Stimulated activated CD8-positive, alpha-beta memory T cell treated with anti-CD3 and anti-CD28 coated beads, Interleukin-7, amount 100 ng/mL, for 4 hours (primary cell): ENCODE measurements at places on chromosomes 2 and 18.

DNA sequence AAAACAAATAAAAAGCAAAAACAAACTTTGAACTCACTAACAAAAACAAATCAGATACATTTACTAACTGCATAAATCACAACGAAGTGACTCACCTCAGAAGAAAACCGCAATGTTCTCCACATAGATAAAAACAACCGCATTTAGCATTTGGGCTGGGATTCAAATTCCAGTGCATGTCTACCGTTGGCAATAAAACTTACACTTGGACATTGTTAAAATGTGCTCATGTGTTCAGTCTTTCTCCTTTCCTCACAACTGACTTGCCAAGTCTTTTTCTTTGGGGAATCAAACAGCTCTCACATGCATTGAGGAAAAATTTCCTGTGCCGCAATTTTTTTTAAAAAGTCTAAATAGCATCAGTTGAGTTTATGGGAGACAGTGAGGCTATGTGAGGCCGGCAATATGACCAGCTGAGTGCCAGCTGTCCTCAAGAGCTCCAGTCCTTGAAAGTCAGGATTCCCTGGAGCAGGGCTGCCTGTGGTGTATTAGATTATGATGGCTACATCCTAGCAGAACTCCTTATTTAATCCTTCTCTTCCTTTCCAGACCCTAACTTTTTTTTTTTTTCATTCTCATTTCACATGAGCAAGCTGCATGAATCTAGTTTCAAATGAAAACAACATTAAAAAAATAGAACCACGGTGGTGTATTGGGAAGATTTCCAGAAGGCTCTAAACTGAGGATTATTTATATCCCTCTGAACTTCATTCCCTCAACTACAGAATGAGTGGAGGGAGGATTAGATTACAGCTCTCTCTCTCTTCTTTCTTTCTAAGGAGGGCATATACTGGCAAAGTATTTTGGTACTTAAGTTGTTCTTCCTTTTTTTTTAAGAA lies 70.2 kb upstream of the MEIS1 start:
- DNase-seq: no peak

GRCh38 chr2:128277961-128278681 lies 40.5 kb downstream of the HS6ST1 start:
- no peak for DNase-seq

DNA sequence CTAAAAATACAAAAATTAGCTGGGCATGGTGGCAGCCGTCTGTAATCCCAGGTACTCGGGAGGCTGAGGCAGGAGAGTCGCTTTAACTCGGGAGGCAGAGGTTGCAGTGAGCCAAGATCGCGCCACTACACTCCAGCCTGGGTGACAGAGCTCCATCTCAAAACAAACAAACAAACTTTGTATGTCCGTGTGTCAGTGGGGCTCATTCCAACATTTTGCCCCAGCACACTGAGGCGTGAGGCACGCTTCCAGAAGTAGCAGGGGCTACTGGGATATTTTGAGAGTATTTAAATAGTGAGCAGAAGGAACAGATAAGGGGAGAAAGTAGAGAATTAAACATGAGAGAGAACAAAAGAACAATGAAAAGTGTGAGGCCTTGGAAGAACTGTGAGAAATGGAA lies 83.3 kb upstream of the TANK start:
- no peak for DNase-seq

DNA sequence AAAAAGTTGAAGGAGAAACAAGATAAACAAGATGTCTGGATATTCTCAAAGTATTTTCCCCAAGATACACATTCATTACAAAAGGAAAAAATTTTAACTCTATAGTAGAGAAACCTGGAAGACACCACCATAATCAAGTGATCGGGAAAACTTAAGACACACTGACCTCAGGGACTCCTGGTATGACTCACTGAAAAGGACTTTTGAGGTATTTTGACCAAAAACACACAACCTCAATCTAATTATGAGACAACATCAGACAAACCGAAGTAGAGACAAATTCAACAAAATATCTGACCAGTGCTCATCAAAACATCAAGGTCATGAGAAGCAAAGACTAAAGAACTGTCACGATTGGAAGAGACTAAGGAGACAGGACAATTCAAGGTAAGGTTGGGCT lies 34.7 kb downstream of the LPIN2 start:
- DNase-seq: no peak

GRCh38 chr2:20622296-20622686 lies 28.6 kb downstream of the HS1BP3 start:
- no peak for DNase-seq

- DNase-seq: no peak
Measured at GRCh38 chr2:150485871-150486538, 1.5 kb downstream of the RND3 start.

- DNase-seq: no peak
Measured at GRCh38 chr18:5196253-5197031, 615 bp downstream of the AKAIN1 start.

DNA sequence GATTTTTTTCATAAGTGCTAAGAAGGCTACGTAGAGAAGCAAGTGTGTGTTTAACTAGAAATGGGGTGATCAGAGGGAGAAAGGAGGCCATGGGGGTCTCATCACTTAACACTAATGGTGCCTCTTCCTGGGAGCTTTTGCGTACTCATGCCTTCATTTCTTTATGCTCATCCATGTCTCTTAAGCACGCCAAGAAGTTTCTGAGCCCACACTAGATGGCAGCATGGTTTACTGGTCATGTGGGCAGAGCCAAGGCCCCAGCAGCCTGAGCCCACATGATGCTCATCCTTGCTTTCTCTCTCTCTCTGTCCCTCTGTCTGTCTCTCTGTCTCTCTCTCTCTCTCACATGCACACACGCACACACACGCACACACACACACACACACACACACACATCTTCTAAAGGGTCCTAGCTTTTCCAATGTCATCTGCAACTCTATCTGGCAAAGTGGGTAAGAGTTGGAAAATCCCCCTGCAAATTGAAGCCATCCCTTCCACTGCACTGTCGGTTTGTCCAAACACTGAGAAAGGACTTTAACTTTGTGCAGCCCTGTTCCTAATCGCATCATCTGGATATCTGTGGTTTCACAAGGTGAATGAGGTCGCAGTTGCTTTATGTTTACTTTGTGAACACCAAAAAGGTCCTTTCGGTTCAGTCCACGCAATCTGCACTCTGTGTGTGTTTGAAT lies 137.1 kb upstream of the CCDC68 start:
- no peak for DNase-seq

GRCh38 chr2:231182513-231182899 lies 15.9 kb upstream of the ARMC9 start:
- DNase-seq: no peak

- no peak for DNase-seq
Measured at GRCh38 chr18:28485918-28486317, 309.0 kb upstream of the CDH2 start.

- DNase-seq: no peak
Measured at GRCh38 chr2:127000937-127001336, 102.2 kb downstream of the TEX51 start.

DNA sequence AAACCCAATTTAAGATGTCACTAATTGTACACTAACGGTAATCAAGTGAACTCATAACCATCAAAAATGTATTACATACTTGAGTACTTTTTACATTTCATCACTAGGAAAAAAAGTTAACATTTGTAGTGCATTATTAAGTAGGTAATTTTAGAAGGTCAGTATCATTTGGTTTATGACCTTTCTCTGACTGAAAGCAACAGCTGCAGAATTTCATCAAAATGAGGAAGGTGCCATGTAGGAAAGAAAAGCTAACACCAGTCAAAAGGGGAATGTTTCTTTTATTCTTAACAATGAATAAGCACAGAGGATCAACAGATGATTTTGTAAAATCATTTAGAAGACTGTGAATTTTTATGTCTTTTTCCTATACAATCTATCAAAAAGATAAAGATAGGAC lies 79.0 kb downstream of the PIGN start:
- no peak for DNase-seq

DNA sequence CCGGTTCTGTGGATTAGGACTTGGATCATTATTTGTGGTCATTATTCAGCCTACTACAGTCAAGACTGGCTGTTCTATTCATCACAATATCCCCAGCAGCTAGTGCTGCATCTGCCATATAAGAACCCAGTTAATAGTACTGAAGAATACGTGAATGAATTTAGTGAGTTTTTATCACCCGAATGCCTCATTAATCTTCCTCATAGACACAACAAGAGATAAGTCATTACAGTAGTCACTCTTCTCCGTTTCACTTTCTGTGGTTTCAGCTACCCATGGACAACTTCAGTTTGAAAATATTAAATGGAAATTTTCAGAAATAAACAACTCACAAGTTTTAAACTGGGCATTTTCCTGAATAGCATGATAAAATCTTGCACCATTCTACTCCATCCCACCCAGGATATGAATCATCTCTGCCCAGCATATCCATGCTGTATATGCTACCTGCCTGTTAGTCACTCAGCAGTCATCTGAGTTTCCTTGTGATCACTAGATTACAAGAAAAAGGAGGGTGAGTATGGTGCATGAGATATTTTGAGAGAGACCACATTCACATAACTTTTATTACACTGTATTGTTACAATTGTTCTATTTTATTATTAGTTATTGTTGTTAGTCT lies 363.7 kb upstream of the CHAC2 start:
- no peak for DNase-seq

GRCh38 chr2:223626716-223627115 lies 24.6 kb upstream of the SCG2 start:
- DNase-seq: no peak

DNA sequence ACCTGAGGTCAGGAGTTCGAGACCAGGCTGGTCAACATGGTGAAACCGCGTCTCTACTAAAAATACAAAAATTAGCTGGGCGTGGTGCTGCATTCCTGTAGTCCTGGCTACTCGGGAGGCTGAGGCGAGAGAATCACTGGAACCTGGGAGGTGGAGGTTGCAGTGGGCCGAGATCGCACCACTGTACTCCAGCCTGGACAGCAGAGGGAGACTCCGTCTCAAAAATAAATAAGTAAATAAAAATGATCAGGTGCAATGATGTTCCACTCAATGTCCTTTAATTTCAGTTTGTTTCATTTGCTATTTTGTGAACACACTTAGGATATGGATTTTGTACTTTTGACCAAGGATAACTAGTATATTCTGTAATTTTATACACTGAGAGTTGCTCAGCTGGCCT lies 9.3 kb downstream of the HADHA start:
- DNase-seq: no peak

DNA sequence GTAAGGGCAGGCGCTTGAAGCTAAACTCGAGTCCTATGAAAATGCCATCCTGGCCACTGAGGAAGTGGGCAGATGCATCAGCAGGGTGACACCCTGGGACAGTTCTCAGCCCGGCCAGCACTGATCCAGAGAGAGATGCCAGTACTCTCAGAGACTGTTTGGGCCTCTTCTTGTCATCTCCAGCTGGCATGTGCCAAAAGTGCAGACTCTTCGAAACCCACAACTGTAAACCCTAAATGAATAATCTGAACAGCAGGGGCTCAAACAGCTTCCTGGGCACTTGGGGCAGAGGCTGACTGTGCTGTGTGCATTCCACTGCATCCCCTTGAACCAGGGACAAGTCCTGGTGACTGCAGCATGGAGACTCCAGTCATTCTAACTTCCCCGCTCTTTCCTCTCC lies 204.2 kb upstream of the SMAD2 start:
- DNase-seq: no peak

DNA sequence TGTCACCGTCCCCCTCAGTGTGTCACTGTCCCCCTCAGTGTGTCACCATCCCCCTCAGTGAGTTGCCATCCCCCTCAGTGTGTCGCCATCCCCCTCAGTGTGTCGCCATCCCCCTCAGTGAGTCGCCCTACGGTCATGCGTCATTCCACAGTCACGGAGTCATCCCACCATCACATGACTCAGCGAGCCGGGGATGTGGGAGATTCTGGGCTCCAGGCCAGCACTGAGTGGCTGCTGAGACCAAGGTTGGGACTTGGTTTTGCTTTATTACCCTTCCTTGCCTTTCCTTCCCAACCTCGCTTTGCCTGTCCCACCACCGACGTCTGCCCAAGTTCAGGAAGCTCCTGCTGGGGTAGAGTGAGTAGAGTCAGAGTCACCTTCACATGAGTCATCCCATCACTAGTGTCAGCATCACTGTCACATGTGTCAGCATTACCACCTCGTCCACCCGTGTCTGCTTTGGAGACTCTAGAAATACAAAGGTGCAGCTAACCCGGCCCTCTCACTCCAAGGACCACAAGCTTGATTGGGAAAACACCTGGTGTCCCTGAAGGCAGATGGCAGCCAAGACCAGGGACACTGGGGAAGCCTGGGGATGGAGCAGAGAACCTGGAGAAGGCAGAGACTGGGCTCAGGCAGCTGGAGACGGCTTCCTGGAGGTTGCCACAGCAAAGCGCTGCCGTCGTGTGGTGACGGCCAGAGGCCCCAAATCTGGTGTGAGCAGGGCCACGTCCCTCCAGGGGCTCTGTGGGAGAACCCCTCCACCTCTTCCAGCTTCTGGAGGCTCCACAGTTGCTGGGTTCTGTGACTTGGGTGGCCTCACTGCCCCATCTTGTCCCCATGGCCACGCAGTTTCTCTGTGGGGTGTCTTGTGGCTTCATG lies 485.2 kb upstream of the SALL3 start:
- no peak for DNase-seq

- DNase-seq: no peak
Measured at GRCh38 chr2:54597153-54597848, 126.2 kb upstream of the EML6 start.

DNA sequence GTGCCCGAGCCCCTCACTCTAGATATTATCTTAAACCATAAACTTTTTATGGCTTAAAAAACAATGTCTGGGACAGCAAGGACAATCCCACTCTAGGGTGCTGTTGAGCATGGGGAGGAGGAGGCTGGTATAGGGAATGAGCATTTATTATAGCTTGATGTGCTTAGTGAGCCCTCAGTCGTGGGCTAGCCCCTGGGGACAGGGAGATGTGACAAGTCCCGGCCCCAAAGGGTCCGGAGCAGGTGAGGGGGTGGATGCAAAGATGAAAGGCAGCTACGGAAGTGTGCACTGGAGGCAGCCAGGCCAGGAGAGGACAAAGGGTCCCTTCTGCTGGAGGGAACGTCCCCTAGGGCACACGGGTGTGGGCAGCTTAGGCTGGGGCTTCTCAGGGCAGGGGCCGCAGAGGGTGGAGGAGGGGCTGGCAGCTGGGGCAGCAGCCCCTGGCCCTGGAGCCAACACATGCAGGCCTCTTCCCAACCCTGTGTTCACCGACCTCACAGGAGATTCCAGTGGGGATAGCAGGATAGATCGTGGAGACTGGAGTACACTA lies 106.3 kb upstream of the GPC1 start:
- DNase-seq: no peak

DNA sequence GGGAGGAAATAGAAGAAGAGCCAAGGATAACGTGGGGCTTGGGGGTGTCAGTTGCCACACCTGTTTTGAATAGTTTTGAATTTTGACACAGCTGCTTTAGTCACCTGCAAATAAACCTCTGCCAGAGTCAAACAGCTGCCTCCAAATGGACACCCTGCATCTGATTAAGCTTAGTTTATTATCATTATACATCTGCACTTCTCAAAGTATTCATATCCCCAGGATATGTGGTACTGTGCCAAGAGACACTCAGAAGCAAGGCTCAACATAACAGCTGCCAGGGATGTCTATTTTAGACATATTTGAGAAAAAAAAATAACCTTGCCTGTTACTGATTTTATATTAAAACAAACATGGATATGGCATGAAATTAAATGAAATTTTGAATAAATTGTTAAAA lies 122.5 kb upstream of the WDR75 start:
- no peak for DNase-seq

GRCh38 chr2:439556-440402 lies 151.9 kb upstream of the ALKAL2 start:
- no peak for DNase-seq

GRCh38 chr2:221778025-221778424 lies 205.9 kb upstream of the EPHA4 start:
- DNase-seq: no peak

- no peak for DNase-seq
Measured at GRCh38 chr2:240297256-240298116, 138.0 kb upstream of the GPC1 start.
